Mononuclear cell (primary cell): ENCODE measurements at places on chromosomes 5 and 9. TPM values are rescaled to one million over a fixed set of nuclear protein-coding genes. Genes with fewer than 3 reads are reported as not detected.

The TMEM171 gene
- total RNA-seq: not detected

The PPIC gene
- not detected for total RNA-seq

The EQTN gene
- not detected for total RNA-seq

The STC2 gene
- total RNA-seq: under 0.01 TPM

The NOL6 gene
- 15.6 TPM for total RNA-seq

The CCL27 gene
- total RNA-seq: 0.21 TPM

The PDE8B gene
- total RNA-seq: 0.21 TPM

The TBC1D2 gene
- 8.0 TPM for total RNA-seq

The HMCN2 gene
- not detected for total RNA-seq

The MELK gene
- 0.94 TPM for total RNA-seq

The LPAR1 gene
- 1.7 TPM for total RNA-seq

The PTTG1 gene
- 17.0 TPM for total RNA-seq

The SELENOP gene
- 1.7 TPM for total RNA-seq

The ANKRD55 gene
- 8.6 TPM for total RNA-seq

The UNC5A gene
- not detected for total RNA-seq

The INSL6 gene
- not detected for total RNA-seq

The HAVCR1 gene
- total RNA-seq: 1.3 TPM

The PTGR1 gene
- total RNA-seq: 0.31 TPM

The TNC gene
- 0.10 TPM for total RNA-seq
